ENCODE measurements at places on chromosomes 16 and 17.
A peak's percentile ranks its signal among the peaks of the same experiment; 100 is the strongest.

GRCh38 chr17:43475494-43476089, 8.2 kb upstream of the DHX8 start:
- DNase-seq: no peak

DNA sequence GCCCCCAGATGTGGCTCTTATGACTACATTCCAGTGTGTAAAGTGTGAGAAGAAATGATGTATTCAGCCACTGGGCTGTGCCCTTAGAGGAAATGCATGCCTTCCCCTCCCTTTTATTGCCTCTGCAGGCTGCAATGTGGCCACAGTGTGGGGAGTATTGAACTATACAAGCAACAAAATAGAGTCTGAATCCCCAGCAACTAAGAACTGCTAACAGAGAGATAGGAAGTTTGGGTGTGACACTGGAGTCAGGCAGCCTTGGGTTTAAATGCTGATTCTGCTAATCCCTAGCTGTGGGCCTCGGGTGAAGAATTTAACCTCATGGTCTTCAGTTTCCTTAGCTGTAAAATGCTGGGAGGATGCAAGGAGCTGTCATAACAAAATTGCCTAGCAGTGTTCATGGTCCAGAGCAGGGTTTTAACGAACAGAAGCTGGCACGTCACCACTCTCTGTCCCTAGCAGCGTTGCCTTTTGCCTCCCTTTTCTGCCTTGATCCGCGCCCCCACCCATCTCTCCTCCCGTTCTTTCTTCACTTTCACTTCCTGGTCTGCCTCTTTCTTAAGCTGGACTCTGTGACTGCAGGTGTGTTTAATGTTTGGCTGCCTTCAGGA, 50.3 kb downstream of the KPNA2 start:
- no peak for DNase-seq

- no peak for DNase-seq
Observed at GRCh38 chr16:89013111-89013510, 36.1 kb upstream of the CBFA2T3 start.

GRCh38 chr17:7329997-7330637, 982 bp upstream of the NEURL4 start:
- DNase-seq: peak; percentile 86

DNA sequence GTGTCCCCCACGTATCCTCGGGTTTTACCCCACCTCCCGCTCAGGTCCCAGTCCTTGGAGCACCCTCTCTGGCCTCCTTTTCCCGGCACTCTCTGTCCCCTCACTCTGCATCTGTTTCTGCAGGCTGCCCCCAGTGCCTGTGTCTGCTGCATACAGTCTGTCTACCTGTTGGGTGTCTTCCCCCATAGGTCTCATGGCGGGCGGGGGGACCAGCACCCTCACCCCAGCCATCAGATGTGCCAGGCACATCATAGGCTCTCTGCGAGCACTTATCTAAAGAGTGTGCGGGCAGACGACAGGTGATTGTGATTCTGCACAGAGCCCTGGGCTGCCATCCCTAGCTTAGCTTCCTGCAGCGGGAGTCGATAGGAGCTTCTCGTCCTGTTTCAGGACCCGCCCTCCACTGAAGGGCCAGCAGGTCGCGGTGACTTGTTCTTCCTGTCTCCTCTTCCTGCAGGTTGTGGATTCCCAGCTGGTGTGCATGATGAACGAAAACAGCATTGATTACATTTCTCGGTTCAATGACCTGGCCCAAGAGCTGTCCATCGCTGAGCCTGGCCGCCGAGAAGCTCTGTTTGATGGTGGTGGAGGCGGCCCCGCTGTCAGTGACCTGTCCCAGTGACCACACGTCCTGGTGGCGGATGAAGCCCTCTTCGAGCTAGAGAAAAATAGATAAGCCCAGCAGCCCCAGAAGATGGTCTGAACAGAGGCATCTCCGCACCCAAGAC, 4.5 kb upstream of the JPT2 start:
- DNase-seq: no peak

- no peak for DNase-seq
Observed at GRCh38 chr16:66850115-66850815, 6.1 kb downstream of the CA7 start.

- no peak for DNase-seq
Observed at GRCh38 chr17:13420418-13420826, 181.3 kb downstream of the HS3ST3A1 start.

- DNase-seq: peak; percentile 79
Observed at GRCh38 chr17:19461116-19461515, 50.1 kb downstream of the RNF112 start.

DNA sequence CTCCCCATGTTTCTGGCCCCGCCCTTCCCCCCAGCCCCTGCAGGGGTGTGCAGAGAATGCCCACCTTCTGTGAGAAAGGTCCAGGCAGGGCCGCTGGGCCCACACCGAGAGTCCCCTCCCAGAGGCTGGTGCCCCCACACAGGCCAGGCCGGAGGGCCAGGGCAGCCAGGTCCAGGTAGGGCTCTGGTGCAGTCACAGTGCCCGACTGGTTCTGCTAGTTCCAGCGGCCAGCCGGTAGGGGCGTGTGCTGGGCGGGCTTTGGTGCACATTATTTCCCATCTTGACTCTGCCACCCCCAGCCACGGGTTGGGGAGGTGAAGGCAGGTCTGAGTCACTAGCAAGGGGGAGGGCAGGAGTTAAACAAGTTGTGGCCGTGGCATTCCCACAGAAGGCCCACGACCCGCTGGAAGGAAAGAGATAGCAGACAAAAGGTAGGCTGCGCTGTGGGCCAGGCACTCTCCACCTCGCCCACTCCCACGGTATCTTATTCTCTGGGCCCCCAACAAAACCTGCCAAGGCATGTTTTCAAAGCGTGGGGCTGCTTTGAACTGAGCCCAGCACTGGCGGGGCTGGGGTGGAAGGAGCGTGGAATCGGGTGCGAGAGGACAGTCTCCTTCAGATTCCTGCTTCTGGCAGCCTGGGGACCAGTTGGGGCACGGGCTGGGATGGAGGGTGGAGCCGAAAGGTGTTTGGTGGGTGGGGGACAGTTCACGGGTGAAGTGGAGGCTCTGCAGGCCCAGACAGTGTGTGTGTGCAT, 1.9 kb downstream of the EPN3 start:
- DNase-seq: no peak

DNA sequence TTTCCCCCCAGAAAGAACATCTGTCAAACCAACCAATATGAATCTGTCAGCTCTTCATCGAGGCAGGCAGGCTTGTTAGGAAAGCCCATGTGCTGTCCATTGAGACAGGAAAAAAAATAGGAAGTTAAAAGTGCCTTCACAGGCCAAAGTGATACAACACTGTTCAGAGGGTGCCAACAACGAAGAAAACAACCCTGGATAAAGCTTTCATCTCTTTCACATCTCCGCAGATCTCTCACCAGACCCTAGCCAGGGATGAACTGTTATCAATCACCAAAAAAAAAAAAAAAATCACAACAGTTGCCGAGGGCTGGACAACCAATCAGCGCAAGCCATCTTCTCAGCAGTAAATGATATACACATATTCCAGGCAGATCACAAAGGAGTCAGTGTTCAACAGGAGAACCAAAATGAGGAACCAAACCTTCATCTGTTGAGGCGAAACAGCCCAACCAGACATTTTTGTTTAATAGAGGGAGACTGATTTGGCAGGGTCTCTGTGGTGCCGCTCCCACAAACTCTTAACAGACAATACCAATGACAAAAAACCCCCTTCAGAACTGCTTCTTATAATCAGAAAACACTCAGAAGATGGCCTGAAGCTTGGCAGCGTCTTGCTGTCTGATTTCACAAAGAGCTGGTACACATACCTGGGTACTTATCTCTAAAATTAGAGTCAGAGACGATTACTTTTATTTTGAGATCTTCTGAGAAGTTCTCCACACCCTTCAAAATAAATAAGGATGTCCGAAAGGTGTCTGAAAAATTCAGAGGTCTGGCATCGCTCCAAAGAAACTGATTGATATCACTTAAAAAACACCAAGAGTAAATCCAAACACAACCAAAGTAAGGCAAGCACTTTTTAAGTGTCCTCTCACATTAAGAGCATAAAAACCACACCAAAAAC, 1.8 kb downstream of the MAP3K14 start:
- DNase-seq: no peak

DNA sequence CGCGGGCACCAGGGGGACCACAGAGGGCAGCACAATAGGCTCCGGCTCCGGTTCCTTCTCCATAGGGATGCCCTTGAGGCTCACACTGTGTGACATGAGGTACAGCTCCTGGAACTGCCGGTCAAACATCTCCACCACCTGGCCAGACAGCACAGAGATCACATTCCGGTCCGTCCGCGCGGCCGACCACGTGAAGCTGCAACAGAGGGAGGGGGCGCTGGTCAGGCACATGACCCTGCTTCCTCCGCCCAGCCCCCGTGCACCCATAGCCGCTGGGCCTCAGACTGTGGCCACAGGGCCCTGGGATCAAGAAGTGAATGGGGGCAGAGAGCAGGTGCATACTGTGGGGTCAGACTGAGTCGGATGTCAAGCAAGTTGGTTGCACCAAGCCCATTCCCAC, 25.9 kb downstream of the FAM83G start:
- DNase-seq: no peak

GRCh38 chr17:33183487-33184026, 109.5 kb downstream of the ASIC2 start:
- no peak for DNase-seq

GRCh38 chr17:75364078-75364477, 41.4 kb downstream of the GRB2 start:
- DNase-seq: no peak

- DNase-seq: no peak
Observed at GRCh38 chr17:67696347-67696746, 21.4 kb upstream of the NOL11 start.

- DNase-seq: no peak
Observed at GRCh38 chr16:84234321-84235241, 5.2 kb downstream of the KCNG4 start.

DNA sequence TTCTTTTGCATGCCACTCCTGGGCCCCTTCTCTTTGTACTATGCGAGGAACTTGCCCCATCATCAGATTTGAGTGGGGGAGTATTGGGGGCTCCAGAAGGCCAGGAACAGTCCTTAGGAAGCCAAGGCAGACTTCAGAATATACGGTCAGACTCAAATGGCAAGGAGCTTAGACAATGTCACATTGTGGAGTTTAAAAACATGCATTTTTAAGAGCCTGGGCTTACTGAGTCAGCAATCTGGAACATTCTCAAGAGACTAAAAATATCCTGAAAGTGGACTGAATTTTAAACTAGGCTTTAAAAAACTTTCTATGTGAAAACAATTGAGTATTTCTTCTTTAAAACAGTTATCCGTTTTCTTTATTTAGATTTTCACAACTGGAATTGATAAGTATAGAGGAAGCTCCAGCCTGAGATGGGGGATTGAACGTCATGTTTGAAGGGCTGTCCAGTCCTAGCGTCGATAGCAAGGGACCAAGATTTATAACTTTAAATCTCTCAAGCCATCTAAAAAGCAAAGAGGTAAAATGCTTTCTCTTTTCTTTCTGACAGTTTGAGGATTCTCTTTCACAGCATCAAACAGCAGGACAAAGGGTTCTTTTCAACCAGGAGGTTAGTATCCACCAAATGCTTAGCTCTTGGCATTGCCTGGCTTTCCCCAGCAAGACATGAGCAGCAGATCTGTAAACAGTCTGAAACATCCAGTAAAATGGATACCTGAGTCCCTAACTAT, 45.8 kb upstream of the CDRT4 start:
- DNase-seq: no peak

- DNase-seq: no peak
Observed at GRCh38 chr17:79095345-79096055, 20.9 kb downstream of the ENGASE start.

GRCh38 chr17:70070305-70071027, 4.6 kb upstream of the KCNJ16 start:
- DNase-seq: no peak

DNA sequence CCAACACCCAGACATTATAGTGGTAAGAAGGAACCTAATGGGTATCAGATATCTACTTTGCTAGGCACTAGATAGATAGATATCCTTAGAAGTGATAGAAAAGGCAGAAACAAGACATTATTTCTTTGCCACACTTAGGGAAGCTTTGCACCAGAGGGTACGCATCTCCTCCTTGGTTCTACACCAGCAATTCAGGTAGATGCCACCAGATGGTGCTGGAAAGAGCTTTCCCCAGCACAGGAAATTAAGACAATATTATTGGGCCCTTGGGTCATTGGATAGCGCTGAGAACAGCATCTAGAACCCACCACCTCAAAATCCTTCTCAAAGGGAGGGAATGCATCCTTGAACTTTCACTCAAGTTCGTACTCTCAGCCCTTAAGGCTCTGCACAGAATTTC, 173.8 kb upstream of the CCL2 start:
- DNase-seq: no peak

DNA sequence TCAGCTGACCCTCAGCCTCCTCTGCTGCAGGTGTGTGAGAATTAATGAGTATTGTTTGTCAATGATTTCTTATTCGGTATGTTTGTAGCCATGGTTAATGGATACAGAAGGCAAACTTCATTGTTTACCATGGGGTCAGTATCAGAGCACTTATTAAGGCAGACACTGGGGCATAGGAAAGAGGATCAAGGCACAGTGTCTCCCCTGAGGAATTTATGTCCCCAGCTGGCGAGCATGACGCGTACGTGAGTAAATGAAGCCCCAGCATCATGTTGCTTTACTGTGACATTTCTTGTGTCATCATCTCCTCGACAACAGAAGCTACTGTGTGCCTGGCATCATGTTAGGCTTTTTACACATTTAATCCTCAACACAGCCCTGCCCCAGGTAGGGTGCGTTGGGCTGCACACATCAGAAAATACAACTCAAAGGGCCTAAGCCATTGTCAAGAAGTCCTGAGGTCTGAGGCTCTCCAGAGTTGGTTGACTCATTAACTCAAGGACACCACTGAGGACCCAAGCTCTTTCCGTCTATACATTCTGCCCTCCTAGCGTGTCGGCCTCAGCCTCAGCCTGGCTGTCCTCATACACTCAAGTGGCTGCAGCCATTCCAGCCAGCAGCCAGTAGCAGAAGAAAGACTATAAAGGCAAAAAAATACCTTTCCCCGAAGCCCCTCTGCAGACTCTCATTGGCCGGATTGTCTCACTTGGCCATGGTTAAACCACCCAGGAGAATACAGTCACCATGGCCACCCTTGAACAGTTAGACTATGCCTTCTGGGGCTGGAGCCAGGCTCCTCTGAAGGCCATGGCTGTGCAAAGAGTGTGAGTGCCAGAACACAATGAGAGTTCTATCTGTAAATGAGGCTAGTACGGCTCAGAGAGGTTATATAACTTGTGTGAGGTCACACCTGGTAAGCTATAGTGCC, 13.9 kb upstream of the ZCCHC14 start:
- no peak for DNase-seq

DNA sequence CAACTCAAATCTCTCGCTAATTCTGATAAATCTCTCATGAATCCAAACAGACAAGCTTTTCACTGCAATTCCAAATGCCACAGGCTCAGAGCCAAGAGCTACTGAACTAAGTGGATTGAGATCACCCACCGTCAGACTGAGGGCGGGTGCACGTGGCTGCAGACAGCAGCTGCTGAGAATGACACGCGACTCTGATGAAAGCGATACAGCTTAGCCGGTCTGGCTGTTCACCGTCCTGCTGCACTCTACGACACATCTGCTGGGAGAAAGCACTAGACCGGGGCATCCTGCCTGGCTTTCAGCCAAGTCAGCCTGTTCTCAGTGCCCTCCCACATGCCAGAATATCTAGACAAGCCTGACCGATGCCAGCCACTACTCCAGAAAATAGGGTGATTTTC, 42.6 kb downstream of the KLHDC4 start:
- peak; percentile 94 for DNase-seq

- DNase-seq: no peak
Observed at GRCh38 chr17:8865385-8865784, 2.1 kb downstream of the PIK3R6 start.

GRCh38 chr17:32627239-32627996, 140.6 kb downstream of the CDK5R1 start:
- peak; percentile 97 for DNase-seq

- no peak for DNase-seq
Observed at GRCh38 chr16:50381679-50382440, 13.1 kb upstream of the BRD7 start.

Measured in NCI-H1105 treated with DMSO at 0.1 percent for 48 hours (cell line).